Upper lobe of left lung (tissue), 6 donors: ENCODE measurements at places on chromosomes 5 and 9. TPM values are rescaled to one million over a fixed set of nuclear protein-coding genes. Genes with fewer than 3 reads are reported as not detected.

AQP7 gene
- 2.2 TPM for total RNA-seq

OCLN gene
- total RNA-seq: 66.4 TPM

GRCh38 chr5:13558408-13558807, 386.1 kb downstream of the DNAH5 start:
- H3K36me3 ChIP-seq: no peaks in the 10 kb centered on the region
- no peak for DNase-seq
- H3K4me1 ChIP-seq: no peaks in the 10 kb centered on the region
- no peak overlapping the region for H3K4me3 ChIP-seq

- H3K4me1 ChIP-seq: peaks cover 12% of the 10 kb centered on the region
- DNase-seq: peak; percentile 89
- no peaks in the 10 kb centered on the region for H3K27me3 ChIP-seq
- H3K36me3 ChIP-seq: peaks cover 36% of the 10 kb centered on the region
Measured at GRCh38 chr9:136671646-136672430, 9.1 kb downstream of the EGFL7 start.

GRCh38 chr5:14155739-14156138, 12.6 kb downstream of the TRIO start:
- H3K27ac ChIP-seq: no peak overlapping the region
- H3K4me3 ChIP-seq: no peak overlapping the region
- no peaks in the 10 kb centered on the region for H3K36me3 ChIP-seq
- no peaks in the 10 kb centered on the region for H3K27me3 ChIP-seq

GRCh38 chr5:160635046-160635445, 213.4 kb downstream of the PTTG1 start:
- H3K27me3 ChIP-seq: no peaks in the 10 kb centered on the region
- no peak overlapping the region for H3K27ac ChIP-seq
- H3K4me3 ChIP-seq: no peak overlapping the region
- no peaks in the 10 kb centered on the region for H3K36me3 ChIP-seq
- DNase-seq: no peak

- H3K27ac ChIP-seq: no peak overlapping the region
- peaks cover 8% of the 10 kb centered on the region for H3K36me3 ChIP-seq
- H3K4me3 ChIP-seq: no peak overlapping the region
- H3K4me1 ChIP-seq: no peaks in the 10 kb centered on the region
- H3K27me3 ChIP-seq: no peaks in the 10 kb centered on the region
- DNase-seq: no peak
Measured at GRCh38 chr5:175521313-175521833, 43.0 kb downstream of the SFXN1 start.
